ENCODE measurements at places on chromosomes 1 and 21. TPM values are rescaled to one million over a fixed set of nuclear protein-coding genes. Genes with fewer than 3 reads are reported as not detected.
A peak's percentile ranks its signal among the peaks of the same experiment; 100 is the strongest.

The VHLL gene
- not detected for total RNA-seq

The ERVH48-1 gene
- total RNA-seq = not detected

The LEFTY1 gene
- total RNA-seq = not detected

The FRRS1 gene
- total RNA-seq = 0.32 TPM

The ASB17 gene
- total RNA-seq = not detected

The CD1C gene
- not detected for total RNA-seq

The ANKRD65 gene
- total RNA-seq = 12.5 TPM

The RHCE gene
- not detected for total RNA-seq

The RGS1 gene
- 13.0 TPM for total RNA-seq

The CFAP45 gene
- not detected for total RNA-seq

The PCP4L1 gene
- total RNA-seq = not detected

The NEGR1 gene
- total RNA-seq = 42.8 TPM

- DNase-seq = no peak
These were observed 399.9 kb downstream of the HLX start for GRCh38 chr1:221279146-221279545.

DNA sequence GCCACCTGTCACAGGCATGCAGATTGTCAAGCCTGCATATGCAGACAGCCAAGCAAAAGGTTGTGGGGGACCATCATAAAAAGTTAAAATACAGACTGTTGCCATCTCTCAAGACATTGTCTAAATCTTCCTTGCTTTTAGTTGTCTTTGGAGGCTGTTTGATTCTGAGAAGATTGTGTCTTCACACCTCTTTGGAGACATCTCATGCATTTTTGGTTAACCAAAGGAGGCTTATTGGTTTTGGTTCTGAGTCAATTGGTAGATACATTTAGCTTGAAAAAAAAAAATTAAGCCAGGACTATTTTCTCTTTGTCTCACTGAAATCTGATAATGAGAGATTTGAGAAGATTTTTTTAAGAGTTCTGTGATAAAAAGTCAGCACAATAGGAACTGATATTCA is 217.6 kb downstream of the LYPLAL1 start:
- no peak for DNase-seq

GRCh38 chr1:17066361-17067068 is 12.7 kb upstream of the SDHB start:
- no peak for DNase-seq

DNA sequence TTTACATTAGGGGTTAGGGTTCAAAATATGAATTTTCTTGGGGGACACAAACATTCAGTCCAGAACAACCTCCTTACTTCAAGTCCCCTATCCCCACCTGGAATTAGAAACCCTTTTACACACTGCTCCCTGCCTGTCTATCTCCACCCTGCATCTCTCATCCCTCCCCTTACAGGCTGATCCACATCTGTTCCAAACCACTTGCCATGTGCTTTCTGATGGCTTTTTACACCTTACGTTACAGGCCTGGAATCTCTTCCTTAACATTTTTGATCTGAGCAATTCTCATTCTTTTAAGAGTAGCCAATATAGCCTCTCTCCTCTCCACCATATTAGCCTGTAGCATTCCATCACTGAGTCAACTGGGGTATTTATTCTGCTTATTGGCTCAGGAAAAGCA is 122.0 kb downstream of the PTBP2 start:
- no peak for DNase-seq

- no peak for DNase-seq
These were observed 40.7 kb downstream of the VTCN1 start for GRCh38 chr1:117169871-117170596.

DNA sequence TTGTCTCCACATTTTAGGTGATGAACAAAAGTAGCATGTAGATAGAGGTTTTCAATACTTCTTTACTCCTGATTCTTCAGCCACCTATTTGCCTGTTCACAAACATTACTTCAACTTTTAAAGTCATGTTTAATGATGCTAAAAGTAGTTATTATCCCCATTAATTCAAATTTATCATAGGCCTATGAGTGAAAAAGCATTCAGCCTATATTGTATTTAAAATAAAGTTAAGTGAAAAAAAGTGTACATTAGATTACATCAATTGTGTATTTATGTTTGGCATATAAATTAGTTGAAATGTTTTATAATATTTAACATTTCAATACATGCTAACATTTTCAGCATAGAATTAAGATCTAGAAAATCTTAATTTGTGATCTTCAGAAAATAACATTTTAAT is 10.5 kb downstream of the CDKN2C start:
- DNase-seq = no peak

DNA sequence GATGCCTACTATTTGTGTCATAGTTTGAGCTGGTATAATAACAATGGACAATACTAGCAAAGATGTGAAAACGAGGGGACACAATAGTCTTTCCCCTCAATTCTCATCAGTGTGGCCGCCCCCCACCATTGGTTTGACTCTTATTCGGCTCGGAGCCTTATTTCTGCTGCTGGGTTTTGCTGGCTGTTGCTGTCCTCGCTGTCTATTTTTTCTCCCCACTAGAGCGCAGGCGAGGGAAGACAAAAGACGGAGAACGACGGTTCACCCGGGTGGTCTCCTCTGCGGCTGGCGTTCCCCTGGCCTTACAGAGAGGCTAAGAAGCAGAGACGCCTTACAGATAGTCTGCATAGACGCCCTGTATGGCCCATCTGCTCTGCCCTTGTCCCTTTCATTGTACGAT is 19.4 kb downstream of the CLIC6 start:
- no peak for DNase-seq

DNA sequence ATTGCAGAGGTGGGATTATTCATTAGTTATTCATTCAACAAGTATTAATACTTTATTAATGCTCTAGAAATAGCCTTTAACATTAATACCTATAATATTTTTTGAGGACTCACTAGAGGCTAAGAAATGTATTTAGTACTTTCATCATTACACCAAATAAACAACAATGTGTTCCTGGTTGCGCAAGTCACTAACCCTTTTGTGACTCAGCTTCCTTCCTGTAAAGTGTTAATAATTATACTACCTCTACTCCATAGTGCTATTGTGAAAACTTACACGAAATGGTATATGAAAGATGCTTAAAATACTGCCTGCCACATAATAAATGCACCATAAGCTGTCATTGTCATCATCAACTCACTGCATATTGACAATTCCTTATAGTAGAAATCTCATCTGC is 431.0 kb downstream of the DPYD start:
- no peak for DNase-seq

DNA sequence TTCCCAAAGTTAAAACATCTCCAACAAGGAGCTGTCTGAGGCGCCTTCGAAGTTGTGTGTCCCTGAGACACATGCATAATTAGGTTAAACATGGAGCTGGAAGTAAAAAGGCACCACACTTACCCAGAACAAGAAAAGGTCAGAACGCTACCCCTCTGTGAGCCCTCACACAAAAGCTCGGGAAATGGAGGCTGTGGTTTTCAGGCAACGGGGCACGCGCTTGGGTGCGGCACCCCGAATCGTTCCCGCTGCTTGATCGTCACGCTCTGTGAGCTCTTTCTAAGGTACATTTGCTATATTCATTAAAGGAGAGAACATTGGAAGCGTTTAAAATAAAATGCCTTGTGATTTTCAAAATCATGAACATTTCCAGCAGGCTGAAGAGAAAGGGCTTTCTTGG is 12.5 kb downstream of the CAPN8 start:
- no peak for DNase-seq

DNA sequence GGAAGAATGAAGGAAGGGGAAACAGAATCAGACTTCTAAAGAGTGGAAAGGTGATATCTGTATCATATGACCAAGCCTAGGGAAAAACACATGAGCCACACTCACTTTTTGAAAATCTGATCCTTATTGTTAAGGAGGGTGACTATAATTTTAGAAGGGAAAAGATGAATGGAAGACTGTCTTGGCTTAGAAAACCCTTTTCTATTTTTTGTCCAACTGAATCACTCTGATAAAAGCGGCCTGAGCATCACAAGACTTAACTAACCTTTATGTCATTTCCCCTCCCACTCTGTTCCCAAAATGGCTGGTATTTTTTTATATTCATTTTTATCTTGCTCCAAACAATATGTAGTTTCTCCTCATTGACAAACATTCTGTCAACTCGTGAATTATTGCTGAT is 169.8 kb downstream of the C1orf21 start:
- no peak for DNase-seq

- no peak for DNase-seq
These were observed 24.0 kb downstream of the RGS7 start for GRCh38 chr1:241332987-241333386.

DNA sequence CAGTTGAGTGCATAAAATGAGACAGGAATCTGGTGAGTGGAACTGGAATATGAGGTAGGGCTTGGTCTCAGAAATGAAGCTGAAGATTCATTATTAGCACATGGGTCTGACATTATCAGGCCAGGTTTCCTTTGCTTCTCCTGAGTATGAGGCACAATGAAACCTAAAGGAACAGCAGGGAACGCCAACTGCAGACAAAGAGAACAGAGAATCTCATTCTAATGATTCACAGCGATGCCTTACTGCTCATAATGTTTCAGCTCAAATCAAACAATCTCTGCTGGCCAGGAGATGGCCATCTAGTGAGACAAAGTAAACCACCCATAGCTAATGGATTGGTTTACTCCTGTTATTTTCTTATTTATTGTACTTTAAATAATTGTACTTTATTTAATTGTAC is 133.5 kb downstream of the C1orf21 start:
- DNase-seq = no peak

GRCh38 chr1:196063294-196063693 is 544.9 kb downstream of the KCNT2 start:
- DNase-seq = no peak

DNA sequence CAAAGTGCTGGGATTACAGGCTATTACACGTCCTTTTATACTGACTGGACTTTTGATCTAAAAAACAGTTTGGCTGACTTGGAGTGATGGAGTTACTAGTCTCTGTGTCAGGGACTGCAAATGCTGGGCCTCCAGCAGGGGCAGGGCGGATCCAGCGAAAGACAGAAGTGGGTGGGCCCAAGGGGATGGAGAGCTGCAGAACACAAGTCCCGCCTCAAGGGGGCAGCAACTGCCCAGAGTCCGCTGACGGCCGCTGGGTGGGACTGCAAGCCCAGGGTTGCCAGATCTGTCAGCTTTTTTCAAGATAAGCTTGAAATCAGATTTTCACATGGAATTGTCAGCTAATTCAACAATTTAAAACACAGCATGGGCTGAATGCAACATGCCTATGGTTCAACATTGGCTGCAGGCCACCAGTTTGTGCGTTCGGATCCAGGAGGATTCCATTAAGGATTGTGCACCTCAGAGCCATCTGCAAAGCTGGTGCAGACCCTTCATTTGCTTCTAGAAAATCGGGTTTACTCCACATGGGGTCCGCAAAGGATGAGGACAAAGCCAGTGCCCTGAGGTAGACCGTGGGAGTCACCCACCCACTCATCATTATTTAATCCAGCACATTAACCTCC is 10.7 kb downstream of the STMN1 start:
- peak; percentile 51 for DNase-seq

DNA sequence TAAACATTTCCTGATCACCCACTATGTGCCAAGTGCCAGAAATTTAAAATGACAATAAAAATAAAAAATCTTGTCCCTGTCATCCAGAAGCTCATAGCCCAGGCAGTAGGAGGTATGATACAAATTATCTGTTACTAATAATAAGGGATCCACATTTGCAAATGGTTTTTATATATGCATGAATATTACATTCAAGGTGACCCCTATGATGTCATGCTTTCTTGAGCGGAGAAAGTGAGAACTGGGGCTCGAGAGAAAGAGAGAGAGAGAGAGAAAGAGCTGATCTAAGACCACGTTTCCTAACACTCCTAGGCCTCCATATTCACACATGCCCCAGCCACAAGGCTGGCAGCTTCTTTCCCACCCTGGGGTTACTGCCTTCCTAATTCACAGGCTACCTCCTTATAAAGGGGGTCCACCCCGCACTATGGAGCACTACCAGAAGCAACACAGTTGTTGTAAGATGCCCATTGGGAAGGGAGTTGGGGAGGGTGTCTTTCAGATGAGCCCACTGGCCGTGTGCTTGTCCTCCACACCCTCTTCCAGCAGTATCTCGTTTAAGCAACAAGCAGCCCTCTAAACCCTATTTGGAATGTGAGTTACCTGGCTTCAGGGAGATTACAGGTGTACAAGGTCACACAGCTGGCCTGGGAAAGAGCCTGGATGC is 28.8 kb upstream of the LRRN2 start:
- DNase-seq = no peak

DNA sequence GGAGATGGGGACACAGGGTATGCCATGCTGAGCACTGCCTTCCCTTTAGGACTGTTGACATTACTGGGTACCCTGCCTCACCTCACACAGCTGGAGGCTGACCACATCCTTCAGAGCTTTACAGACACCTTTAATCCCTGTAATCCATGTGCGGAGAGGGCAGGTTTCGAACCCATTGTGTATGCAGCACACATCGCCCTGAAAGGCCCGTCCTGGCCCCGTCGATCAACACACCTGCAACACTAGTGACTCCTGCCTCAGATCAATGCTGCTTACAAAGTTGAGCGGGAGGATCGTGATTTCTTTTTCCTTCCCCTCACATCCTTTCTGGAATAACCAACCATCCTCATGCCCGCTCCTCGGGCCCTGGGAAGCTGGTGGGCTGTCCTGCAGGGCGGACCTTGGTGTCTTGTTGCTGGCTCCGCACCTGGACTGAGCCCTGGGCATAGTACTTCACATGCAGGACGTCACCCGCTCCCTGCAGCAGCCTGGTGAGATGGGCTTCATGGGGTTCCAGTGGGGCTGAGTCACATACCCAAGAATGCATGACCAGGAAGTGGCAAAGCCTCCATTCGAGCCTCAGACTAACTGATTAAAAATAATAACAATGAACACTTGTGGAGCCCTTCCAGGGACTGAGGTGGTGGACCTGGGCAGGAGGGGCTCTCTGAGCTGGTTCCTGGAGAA is 403.6 kb downstream of the PTPRU start:
- peak; percentile 48 for DNase-seq

- no peak for DNase-seq
These were observed 305.8 kb upstream of the ZP4 start for GRCh38 chr1:238196516-238196915.

DNA sequence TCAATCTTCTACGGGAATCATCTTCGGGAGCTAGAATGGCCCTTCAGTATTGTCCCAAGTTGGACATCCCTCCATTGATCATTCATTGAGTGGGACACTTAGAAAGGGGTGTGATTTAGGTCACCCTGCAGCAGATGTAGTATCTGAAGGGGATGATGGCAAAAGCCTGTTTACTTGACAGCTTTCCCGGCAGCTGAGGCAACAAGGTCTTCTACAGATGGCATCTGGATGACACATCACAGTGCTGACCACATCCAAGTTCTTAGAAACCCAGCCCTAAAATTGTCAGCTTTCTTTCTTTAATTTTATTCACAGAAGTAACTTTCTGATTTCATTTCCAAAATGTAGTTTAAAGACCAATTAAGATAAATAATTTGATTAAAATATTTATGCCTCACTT is 150.3 kb downstream of the AMY1C start:
- no peak for DNase-seq

- DNase-seq = no peak
These were observed 20.4 kb downstream of the SLC25A33 start for GRCh38 chr1:9559673-9560072.

- DNase-seq = no peak
These were observed 491.1 kb upstream of the LRRC7 start for GRCh38 chr1:69076631-69077030.
